CD8-positive, alpha-beta memory T cell (primary cell): ENCODE measurements at places on chromosomes 7 and 10. TPM values are rescaled to one million over a fixed set of nuclear protein-coding genes. Genes with fewer than 3 reads are reported as not detected.

DNA sequence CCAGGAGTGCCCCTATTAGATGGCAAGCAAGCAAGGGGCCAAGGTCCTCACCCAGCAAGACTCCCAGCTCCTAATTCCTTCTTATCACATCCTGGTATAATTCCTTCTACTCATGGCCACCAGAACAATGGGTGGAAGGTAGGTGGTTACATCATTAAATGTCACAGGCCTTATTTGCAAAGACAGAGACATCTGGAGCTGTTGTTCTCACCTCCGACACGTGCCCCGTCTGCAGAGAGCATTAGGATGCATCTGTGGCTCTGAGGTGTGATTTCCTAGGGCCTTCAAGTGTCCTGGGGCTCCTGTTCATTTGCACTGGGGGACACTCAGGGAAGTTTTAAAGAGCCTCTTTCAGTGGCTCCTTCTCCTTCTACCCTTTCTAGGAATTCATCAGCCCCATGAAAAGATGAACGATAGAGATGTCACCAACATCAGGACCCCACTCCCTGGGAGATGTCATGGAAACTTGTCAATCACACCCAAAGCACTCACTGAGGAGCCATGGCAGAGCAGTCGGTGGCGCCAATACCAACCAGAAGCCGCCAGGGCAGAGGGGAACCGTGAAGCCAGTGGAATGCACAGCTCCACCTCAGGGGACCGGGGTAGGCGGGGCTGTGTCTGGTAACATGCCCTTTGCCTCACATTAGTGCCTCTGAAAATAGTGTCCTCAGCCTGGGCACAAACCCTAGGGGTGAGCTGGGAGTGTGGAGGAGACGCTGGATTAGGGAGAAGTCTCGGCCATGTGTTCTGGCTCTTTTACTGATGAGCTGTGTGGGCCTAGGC, 2.9 kb upstream of the ATP6V0E2 start:
- H3K36me3 ChIP-seq, result no peaks in the 10 kb centered on the region
- no peak overlapping the region for H3K27ac ChIP-seq
- no peaks in the 10 kb centered on the region for H3K27me3 ChIP-seq

Gene KNDC1
- not detected for total RNA-seq

- H3K4me3 ChIP-seq, result no peak overlapping the region
- H3K4me1 ChIP-seq, result no peaks in the 10 kb centered on the region
- no peak for DNase-seq
- no peaks in the 10 kb centered on the region for H3K36me3 ChIP-seq
- H3K27me3 ChIP-seq, result no peaks in the 10 kb centered on the region
Observed at GRCh38 chr10:43861966-43862751, 213.5 kb upstream of the ZNF32 start.

GRCh38 chr7:7522421-7522820, 13.3 kb downstream of the COL28A1 start:
- no peaks in the 10 kb centered on the region for H3K36me3 ChIP-seq
- H3K4me3 ChIP-seq, result no peak overlapping the region
- H3K27me3 ChIP-seq, result no peaks in the 10 kb centered on the region

- H3K36me3 ChIP-seq, result no peaks in the 10 kb centered on the region
- DNase-seq, result no peak
- no peaks in the 10 kb centered on the region for H3K4me1 ChIP-seq
- no peaks in the 10 kb centered on the region for H3K27me3 ChIP-seq
- no peak overlapping the region for H3K27ac ChIP-seq
- no peak overlapping the region for H3K4me3 ChIP-seq
Observed at GRCh38 chr10:124532106-124532641, 70.6 kb downstream of the LHPP start.

DNA sequence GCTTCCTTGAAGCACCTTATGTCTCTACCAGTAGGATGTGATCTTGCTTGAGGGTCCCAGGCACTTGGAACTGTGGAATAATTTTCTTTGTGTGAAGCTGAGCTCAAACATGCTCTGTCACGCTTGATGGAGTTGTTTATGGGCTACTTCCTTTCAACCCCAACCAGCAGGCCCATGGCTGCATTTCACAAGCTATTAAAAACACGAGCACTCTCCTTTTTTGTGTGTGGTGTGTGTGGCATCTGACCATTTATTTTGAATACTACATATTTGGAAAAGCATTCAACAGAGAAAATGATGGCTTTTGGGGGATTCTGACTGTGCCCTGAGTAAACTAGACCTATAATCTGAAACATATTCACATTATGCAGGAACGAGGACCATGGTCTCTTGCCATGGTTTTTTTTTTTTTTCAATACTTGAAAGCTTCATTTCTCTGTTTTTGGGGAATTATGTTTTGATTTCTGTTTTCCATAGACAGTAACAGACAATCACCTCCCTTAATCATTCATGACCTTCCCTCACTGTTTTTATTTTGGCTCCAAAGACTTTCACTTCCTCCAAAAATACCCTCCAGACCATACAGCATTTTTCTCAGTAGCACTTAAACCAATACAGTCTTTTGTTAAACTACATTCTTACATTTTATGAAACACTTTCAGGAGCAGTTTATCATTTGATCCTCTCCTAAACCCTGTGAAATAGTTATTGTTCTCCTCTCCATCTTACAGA, 233.6 kb upstream of the BMPER start:
- H3K36me3 ChIP-seq, result no peaks in the 10 kb centered on the region
- no peaks in the 10 kb centered on the region for H3K4me1 ChIP-seq
- H3K4me3 ChIP-seq, result no peak overlapping the region
- DNase-seq, result no peak
- H3K27me3 ChIP-seq, result no peaks in the 10 kb centered on the region

GRCh38 chr10:77036993-77037734, 600.4 kb downstream of the KCNMA1 start:
- H3K27ac ChIP-seq, result no peak overlapping the region
- no peaks in the 10 kb centered on the region for H3K27me3 ChIP-seq
- H3K4me1 ChIP-seq, result peaks cover 9% of the 10 kb centered on the region

Gene RNLS
- 7.0 TPM for total RNA-seq

DNA sequence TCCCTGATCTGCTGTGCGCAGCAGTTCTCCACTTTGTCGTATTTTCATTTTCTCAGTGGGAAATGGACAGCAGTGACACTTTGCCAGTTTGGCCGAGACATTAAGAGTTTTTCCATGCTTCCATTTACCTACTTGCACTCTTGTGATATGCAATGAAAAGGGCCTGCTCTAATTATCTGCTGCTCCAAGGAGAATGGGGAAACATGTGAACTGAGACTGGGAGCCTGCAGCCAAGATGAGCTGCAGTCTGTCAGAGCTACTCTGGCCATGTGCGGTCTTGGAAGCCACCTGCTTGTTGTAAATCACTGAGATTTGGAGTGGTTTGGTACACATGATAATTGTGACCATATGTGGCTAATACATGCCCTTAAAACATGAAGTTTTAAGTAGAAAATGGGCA, 586.6 kb upstream of the POT1 start:
- H3K4me3 ChIP-seq, result no peak overlapping the region
- H3K27me3 ChIP-seq, result no peaks in the 10 kb centered on the region
- no peak overlapping the region for H3K27ac ChIP-seq
- H3K36me3 ChIP-seq, result no peaks in the 10 kb centered on the region
- DNase-seq, result no peak
- no peaks in the 10 kb centered on the region for H3K4me1 ChIP-seq

GRCh38 chr10:17516376-17516775, 62.0 kb upstream of the ST8SIA6 start:
- H3K27me3 ChIP-seq, result no peaks in the 10 kb centered on the region
- H3K36me3 ChIP-seq, result no peaks in the 10 kb centered on the region
- no peak overlapping the region for H3K27ac ChIP-seq
- no peak overlapping the region for H3K4me3 ChIP-seq

DNA sequence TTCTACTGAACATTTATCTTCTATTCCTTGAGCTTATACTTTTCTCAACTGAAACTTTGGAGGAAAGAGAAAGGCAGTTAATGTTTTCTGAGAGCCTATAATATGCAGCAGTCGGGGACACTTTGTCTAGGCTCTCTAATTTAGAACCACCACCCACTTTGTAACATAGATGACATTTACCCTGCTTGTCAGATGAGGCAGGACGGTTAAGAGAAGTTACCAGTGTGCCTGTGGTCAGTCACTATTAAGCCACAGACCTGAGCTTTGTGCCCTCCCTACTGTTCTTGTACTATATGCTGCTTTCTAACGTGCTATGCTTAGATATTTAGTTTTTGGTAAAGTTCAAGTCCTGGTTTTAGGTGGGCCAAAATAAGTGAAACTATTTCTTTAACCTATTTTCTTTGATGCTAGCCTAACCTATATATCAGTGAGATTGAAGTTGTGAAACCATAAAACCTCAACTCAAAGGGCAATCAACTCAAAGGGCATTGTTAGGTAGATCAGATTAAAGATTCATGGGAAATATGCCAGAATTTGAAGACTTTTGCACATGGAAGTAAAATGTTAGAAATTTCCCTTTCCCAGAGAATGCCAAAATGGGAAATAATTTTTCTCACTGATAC, 156.5 kb upstream of the AGR3 start:
- H3K27me3 ChIP-seq, result no peaks in the 10 kb centered on the region
- no peaks in the 10 kb centered on the region for H3K4me1 ChIP-seq
- no peak for DNase-seq
- no peak overlapping the region for H3K27ac ChIP-seq
- no peaks in the 10 kb centered on the region for H3K36me3 ChIP-seq

- no peaks in the 10 kb centered on the region for H3K27me3 ChIP-seq
- H3K4me1 ChIP-seq, result peaks cover 44% of the 10 kb centered on the region
- DNase-seq, result no peak
- no peak overlapping the region for H3K4me3 ChIP-seq
Observed at GRCh38 chr7:17302575-17303142, 4.2 kb downstream of the AHR start.

Gene CPA1
- total RNA-seq, result not detected

Gene OR13A1
- total RNA-seq, result not detected

DNA sequence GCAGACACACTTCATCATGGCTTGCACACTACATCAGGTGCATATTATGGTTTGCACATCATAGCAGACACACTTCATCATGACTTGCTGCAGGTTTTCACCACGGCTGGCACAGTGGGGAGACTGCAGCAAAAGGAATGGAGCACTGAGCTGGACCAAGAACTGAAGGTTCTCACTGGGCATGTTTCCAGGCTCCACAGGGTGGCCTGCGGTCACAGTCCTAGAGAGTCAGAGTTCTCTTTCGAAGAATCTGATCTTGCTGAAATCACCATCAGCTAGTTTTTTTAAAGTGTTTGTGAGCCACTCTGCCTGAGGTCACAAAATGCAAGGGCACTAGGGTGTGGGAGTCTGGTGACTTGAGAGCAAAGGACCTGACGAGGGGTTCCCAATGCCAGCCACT, 140.4 kb upstream of the NPY start:
- no peak overlapping the region for H3K27ac ChIP-seq
- H3K4me3 ChIP-seq, result no peak overlapping the region
- no peaks in the 10 kb centered on the region for H3K4me1 ChIP-seq
- no peak for DNase-seq
- H3K36me3 ChIP-seq, result no peaks in the 10 kb centered on the region

DNA sequence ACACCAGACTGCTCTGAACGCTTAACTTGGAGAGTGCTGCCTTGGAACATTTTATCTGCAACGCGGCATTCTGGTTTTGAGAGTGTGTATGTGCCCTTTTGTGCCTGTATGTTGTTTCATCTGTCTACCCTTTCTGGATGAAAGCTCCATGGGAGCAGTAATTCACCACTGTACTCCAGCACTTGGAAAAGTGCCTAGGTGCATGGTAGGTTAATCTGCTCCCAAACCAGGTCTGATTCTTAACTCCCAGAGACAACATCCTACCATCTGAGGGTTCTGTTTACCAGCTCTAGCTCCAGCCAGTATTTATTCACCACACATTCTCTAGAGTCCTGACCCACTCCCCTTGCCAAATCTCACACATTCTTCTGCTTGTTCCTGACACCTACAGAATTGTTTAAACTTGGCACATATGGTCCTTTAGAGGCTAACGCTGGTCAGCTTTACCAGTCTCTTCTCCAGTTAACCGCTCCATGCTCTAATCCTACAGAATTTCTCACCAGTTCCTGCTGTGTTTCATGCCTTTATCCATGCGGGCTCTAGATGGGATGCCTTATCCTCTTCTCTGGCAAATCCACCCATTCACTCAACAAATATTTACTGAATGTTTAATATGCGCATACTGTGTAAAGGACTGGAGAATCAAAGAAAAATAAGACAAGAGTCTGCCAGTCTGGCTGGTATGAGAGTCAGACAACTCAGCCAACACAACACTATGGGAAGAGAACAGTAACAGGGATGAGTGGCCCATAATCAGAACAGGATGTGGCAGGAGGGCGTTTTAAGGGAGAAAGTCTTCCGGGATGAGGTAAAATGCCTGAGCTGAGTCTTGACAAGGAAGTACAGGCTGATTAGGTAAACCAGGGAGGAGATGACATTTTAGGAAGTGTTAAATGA, 46.3 kb downstream of the MTPN start:
- peaks cover 26% of the 10 kb centered on the region for H3K4me1 ChIP-seq
- H3K27me3 ChIP-seq, result no peaks in the 10 kb centered on the region
- H3K36me3 ChIP-seq, result peaks cover 21% of the 10 kb centered on the region
- H3K27ac ChIP-seq, result no peak overlapping the region

Gene ADAM8
- total RNA-seq, result 70.0 TPM

GRCh38 chr10:130232166-130233034, 96.2 kb downstream of the GLRX3 start:
- no peaks in the 10 kb centered on the region for H3K4me1 ChIP-seq
- H3K36me3 ChIP-seq, result no peaks in the 10 kb centered on the region
- no peak overlapping the region for H3K27ac ChIP-seq
- no peaks in the 10 kb centered on the region for H3K27me3 ChIP-seq
- DNase-seq, result no peak

DNA sequence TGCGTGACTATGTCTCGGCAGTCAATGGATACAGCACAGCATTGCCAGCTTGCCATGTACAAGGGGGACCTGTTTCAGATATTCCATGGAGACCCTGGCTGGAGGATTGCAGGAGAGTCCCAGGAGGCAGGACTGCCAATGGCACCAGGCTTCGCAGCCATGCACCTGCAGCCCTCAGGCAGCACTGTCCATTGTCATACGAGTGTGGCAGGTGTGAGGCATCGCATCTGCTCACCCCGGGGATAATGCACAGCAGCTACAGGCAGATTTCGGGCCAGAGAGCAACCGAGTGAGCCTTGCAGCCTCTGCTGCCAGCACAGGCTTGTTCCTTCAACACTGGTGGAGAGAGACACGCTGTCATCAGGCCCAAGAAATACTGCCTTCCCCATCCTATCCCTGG, 415.1 kb downstream of the PAXIP1 start:
- H3K27me3 ChIP-seq, result no peaks in the 10 kb centered on the region
- H3K4me1 ChIP-seq, result no peaks in the 10 kb centered on the region
- H3K27ac ChIP-seq, result no peak overlapping the region

DNA sequence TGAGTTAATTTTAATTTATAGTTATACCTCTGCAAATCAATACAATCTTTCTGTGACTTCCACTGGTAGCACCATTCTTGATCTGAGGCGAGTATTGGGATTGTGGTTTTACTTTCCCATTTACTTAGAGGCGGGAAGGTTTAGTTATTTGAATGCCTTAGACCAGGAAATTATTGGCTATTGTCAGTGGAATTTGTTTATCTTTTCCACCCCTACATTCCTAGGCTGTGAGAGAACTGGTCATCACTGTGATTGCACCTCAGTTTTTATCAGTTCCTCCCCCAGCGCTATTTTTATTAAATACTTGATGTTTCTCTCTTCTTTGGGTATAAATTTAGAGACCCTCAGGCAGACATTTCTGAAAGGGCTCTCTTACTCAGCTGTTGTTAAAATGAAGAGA, 29.9 kb downstream of the CDK14 start:
- H3K27me3 ChIP-seq, result no peaks in the 10 kb centered on the region
- H3K4me3 ChIP-seq, result no peak overlapping the region
- no peaks in the 10 kb centered on the region for H3K36me3 ChIP-seq
- no peak for DNase-seq

Gene STEAP1B
- 0.20 TPM for total RNA-seq
